ENCODE measurements at places on chromosomes 11 and 22. TPM values are rescaled to one million over a fixed set of nuclear protein-coding genes. Genes with fewer than 3 reads are reported as not detected.

SAA1 gene
- not detected for total RNA-seq

OR8B3 gene
- not detected for total RNA-seq

DMC1 gene
- not detected for total RNA-seq

PAAF1 gene
- 14.8 TPM for total RNA-seq

YDJC gene
- total RNA-seq, result 31.0 TPM

GRCh38 chr11:127381247-127381646, 380.7 kb upstream of the KIRREL3 start:
- H3K27me3 ChIP-seq, result no peaks in the 10 kb centered on the region
- no peaks in the 10 kb centered on the region for H3K36me3 ChIP-seq
- no peak for DNase-seq

- H3K27ac ChIP-seq, result no peak overlapping the region
- H3K4me1 ChIP-seq, result no peaks in the 10 kb centered on the region
- H3K27me3 ChIP-seq, result no peaks in the 10 kb centered on the region
- H3K4me3 ChIP-seq, result no peak overlapping the region
- H3K36me3 ChIP-seq, result no peaks in the 10 kb centered on the region
These were observed 317.3 kb upstream of the ANO3 start for GRCh38 chr11:26014456-26015115.

DNA sequence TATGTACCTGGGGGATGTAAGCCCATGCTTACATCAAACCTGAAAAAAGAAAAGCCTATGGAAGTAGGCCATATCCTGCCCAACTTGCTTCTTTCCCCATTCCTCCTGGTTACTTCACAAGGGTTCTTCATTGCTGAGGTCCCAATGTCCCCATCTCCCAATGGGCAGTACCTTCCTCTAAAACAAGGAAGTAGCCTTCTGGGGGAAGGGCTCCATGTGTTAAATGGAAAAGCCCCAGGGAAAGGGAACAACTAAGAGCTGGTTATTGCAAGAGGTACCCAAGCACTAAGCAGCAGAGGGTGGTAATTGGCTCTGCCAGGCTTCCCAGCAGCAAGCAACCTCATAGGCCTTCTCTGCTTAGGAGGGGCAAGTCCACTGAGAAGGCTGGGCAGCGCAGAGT, 11.3 kb downstream of the TMEM216 start:
- H3K27ac ChIP-seq, result no peak overlapping the region
- no peak overlapping the region for H3K4me3 ChIP-seq
- H3K36me3 ChIP-seq, result peaks cover 4% of the 10 kb centered on the region
- DNase-seq, result no peak
- H3K4me1 ChIP-seq, result peaks cover 5% of the 10 kb centered on the region

DNA sequence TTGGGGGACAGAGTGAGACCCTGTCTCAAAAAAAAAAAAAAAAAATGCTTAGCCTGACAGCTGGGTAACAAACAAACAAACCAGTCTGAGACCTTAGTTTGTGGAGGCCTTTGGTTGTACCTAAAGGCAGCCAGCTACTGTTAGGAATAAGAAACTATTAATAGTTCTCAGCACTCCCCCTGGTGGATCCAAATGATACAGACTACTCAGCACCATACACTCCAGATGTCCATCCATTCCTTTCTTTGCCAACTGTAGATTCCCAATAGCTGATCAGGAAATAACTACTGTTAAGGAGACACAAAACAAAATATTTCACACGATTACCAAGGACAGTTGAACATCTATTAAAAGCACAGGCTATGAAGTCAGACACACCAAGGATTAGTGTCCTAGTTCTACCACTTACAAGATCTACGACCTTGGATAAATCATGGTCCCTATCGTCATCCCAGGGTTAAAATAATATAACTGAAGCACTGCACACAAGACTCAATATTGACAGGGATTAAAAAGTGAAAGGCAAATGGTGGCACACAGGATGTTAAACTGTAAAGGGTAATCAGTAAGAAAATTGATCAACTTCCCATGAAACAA, 17.2 kb downstream of the CLDN25 start:
- H3K27me3 ChIP-seq, result no peaks in the 10 kb centered on the region
- DNase-seq, result no peak
- H3K36me3 ChIP-seq, result no peaks in the 10 kb centered on the region

GRCh38 chr11:1576825-1577224, 4.8 kb upstream of the DUSP8 start:
- no peak for DNase-seq
- no peaks in the 10 kb centered on the region for H3K27me3 ChIP-seq
- no peaks in the 10 kb centered on the region for H3K36me3 ChIP-seq

- H3K36me3 ChIP-seq, result peaks cover 4% of the 10 kb centered on the region
- no peak for DNase-seq
These were observed 19.1 kb downstream of the ZBTB44 start for GRCh38 chr11:130295657-130296056.
